BJ (cell line): ENCODE measurements at places on chromosomes 3 and 15.

DNA sequence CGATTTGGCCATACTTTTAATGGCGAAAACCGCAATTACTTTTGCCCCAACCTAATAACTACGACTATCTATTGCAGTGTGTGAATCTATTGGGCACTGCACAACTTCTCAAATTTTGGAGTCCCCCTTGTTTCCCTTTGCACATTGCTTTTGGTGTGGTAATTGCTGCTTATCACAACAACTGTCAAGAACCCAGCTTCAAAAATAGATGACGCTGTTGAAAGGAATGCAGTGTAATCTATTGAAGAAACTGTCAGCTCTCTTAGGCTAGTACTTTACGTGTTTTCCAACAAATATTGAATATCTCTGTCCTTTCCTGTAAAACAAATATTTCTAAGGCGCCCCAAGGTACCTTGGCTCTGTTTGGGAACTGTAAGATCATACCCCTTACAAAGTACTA, 222.8 kb upstream of the UBE2E2 start:
- DNase-seq, result no peak

DNA sequence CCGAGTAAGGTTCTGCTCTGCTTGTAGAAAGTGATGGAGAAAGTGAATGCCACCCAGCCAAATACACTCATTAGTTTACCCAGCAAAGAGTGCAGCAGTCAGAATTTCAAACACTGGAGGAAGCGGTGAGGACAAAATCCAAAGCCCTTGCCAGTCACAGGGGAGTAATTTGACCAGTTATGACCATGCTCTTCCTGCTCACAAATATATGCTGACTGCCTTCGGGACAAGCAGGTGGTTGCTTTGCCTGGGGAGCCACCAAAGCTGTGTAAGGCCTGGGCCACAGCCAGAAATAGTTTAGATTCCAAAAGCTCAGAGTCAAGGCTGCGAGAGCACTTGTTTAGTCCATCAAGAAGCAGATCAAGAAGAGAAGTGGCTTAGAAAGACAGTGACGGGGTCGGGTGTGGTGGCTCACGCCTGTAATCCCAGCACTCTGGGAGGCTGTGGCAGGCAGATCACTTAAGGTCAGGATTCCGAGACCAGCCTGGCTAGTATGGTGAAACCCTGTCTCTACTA, 51.0 kb upstream of the ATP13A3 start:
- DNase-seq, result peak; percentile 59

DNA sequence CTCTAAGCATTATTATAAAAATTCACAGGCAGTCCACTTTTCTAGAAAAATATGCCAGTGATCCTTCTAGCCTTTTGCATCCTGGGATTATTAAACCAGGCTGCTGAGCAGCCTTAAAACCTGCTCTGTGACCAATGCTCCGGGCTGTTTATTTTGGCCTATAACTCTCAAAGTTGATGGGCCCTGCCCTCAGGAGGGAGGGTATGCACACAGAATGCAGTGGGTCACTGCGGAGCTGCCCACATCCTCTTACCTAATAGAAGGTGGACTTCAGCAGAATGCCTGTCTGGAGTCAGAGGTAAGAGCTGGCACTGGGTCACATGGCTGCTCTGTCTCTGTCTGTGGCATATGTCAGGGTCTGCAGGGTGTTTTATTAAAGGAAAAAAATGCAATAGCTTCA, 26.0 kb downstream of the CPNE4 start:
- no peak for DNase-seq

DNA sequence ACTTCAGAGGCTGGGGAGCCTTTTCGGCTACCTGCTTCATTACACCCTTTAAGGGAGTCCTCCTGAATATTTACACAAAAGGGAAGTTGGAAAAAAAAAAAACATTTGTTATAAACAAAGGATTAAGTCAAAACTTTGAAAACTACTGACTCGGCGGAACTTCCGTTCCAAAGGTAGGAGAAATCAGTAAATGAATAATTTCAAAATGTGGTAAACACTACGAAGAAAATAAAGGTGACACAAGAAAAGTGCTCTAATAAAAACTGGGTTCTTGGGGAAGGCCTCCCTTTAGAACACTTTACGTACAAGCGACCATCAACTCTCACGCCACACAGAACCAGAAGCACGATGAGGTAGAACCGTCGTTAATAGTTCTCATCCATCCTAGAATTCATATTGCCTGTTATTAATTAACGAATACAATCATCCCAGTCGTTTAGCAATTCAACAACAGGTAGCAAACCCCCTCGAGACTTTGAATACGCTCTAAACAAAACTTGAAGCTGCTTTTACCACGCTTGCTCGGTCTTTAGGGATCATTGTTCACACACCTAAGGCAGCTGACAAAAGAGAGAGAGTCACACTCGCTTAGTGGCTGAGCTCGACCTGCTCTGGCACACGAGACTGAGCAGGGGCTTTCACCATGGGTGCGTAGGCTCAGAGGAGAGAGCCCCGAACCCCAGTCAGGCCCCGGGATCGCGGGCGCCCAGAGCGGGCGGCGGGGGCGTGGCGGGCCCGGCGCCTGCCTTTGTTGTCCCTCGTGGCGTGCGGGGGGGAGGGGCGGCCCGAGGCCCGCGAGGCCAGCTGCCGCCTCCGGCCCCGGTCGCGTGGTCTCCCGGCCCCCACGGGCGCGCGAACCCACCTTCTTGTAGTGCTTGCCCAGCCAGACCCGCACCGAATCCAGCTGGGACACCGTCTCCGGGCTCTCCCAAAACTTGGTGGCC, 680 bp downstream of the SMARCC1 start:
- no peak for DNase-seq

DNA sequence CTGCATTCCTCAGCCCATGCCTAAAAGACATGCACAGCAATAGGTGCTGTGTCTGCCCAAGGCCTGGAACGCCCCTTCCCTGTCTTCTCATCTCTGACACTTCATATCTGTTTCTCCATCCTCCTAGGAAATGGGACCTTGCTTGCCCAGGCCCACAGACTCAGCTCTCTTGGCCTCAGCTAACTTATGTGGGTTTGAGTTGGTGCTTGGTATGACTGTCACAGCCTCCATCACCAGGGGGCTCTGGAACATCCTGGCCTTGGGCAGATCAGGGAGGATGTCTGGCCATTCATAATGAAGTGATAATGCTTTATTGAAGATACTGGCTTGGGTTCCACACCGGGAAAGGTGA, 156.7 kb upstream of the SMAD3 start:
- no peak for DNase-seq

GRCh38 chr3:138899351-138899991, 47.5 kb downstream of the FOXL2 start:
- DNase-seq, result no peak

DNA sequence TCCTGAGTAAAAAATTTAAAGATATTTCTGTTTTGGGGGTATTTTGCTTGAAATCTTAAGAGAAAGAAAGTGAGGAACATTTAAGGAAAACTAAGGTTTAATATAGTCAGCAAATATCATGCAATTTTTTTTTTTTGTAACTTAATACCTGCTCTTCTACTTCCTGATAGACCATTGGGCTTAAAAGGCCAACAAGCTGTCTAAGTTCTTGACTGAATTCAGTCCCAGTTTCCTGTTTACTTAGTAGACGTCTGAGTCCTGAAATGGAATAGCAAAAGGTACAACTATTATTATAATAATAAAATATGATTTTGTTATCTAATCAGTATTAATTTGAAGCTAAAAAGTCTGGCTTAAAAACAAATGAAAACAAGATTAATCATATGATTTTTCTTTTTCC, 37.9 kb downstream of the IQCB1 start:
- DNase-seq, result no peak

GRCh38 chr3:182821221-182821981, 28.1 kb downstream of the ATP11B start:
- DNase-seq, result no peak

GRCh38 chr15:41490355-41490754, 3.3 kb upstream of the ITPKA start:
- peak; percentile 93 for DNase-seq

DNA sequence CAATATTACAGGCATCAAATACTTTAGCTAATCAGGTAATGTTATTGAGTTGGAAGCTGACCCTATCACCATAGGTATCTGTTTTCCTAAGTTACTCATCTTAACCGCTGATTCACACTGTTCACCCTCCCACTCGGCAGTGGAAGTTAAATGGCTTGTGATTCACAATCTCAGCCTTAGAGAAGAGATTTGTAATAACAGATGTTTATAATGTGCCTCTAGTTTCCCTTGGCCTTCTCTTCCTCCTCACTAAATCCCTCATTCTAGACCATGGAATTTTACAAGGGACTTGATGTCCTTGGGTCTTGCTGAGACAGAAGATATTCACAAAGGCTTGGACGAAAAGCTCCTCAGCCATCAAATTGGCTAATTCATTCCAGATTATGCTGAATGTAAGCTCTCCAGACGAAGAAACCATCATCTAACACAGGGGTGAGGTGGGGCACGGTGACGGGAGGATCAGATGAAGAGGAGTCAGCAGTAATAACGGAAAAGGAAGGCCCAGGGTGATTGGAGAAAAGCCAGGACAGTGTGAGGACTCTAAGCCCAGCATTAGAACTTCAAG, 931.7 kb downstream of the MCTP2 start:
- DNase-seq, result peak; percentile 87

- DNase-seq, result no peak
Measured at GRCh38 chr15:70225416-70225815, 127.7 kb upstream of the TLE3 start.

- no peak for DNase-seq
Measured at GRCh38 chr3:18237251-18238005, 187.7 kb downstream of the SATB1 start.

- DNase-seq, result no peak
Measured at GRCh38 chr3:59245300-59245858, 195.6 kb upstream of the CFAP20DC start.

DNA sequence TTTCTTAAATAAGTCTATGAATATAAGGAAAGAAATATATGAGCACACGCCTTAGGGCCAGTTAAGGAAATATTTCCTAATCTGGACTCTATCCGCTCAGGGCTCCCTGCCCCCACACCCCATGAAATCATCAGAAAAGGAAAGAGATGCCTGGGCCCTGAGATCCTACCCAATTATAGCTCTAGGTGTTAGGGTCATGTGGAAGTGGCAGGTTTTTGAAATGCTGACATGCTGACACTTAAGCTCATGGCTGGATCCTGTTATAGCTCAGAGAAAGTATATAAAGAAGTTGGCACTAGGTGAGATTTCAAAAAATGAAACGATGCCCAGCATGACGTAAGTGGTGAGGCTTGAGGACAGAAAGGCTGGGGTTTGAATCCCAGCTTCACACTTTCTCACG, 43.5 kb upstream of the AKAP13 start:
- no peak for DNase-seq

- no peak for DNase-seq
Measured at GRCh38 chr3:32818229-32818969, 602 bp downstream of the TRIM71 start.

GRCh38 chr3:117793622-117794265, 1084.2 kb downstream of the TUSC7 start:
- DNase-seq, result no peak

DNA sequence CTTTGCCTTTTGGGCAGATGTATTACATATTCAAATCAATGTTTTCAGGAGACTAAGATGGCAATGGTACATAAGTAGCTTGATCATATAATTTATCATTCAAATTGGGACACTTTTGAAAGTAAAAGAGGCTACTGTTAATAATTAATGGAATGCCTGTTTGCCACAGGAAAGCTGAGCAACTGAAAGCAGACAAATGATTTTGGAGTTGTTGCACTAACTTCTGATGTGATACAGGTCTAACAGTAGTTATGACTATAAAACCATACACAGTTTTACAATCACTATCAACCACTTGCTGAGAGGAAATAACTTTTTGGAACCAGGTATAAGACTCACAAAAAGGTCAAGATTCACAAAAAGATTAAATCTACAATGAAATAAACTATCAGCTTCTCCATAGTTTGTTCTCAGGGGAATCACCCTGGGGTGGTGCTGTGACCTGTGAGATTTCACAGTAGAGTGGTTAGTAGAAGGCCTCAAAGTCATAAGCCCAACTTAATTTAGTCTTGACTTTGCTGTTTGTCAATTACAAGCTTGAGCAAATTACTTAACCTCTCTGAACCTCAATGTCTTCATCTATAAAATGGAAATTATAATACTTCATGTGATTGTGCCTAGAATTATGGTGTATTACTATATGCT, 42.7 kb downstream of the HHLA2 start:
- DNase-seq, result no peak

DNA sequence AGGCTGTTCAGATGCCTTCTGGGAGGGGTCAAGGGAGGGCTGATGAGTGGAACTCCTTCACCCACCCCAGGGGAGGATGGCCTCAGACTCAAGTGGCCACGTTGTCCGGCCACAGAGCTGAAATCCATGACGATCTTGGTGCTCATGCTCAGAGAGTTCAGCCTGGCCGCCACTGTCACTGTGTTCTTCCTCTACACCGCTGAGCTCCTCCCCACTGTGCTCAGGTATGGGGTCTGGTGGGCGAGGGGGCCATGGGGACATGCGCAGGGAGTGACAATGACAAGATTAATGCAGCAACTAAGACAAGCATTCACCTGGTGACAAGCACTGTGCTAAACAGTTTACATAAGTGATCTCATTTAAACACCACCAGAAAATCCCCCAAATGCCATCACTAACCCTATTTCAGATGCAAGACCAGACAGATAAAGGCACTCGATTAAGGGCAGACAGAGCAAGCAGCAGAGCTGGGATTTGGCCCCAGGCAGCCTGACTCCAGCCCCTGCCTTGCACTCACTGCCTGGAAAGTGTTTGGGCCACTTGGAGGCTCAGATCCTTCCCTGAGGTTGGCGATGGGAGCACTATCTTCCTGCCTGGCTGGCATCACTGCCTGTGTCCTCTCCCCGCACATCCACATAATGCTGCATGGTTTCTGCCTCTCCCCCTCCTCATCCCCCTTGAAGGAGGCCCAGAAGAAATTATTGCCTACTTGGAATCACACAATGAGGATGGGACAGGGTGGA, 30.9 kb upstream of the XYLB start:
- DNase-seq, result no peak

DNA sequence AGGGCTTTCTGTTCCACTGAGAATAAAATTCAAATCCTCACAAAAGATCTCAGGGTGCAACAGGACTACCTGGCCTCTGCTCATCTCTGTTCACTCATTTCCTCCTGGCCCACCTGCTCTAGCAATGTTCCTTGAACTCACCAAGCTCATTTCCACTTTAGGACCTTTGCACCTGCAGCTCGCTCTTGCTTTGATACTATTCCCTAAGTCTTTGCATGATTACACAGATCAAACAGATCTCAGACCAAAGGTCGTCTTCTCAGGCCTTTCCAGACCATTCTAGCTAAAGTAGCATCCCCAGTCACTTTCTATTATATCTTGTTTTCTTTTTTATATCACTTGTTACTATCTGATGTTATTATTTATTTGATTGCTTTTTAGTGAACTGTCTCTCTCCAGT, 54.7 kb downstream of the B3GNT5 start:
- no peak for DNase-seq

GRCh38 chr3:196518966-196519717, 4.0 kb upstream of the SMCO1 start:
- DNase-seq, result no peak

GRCh38 chr15:69414701-69415167, 585 bp downstream of the KIF23 start:
- peak; percentile 71 for DNase-seq

GRCh38 chr3:126895178-126896066, 87.5 kb upstream of the PLXNA1 start:
- no peak for DNase-seq
